ENCODE measurements at places on chromosomes 7 and 10. TPM values are rescaled to one million over a fixed set of nuclear protein-coding genes. Genes with fewer than 3 reads are reported as not detected.

Gene H2BK1
- not detected for total RNA-seq

DNA sequence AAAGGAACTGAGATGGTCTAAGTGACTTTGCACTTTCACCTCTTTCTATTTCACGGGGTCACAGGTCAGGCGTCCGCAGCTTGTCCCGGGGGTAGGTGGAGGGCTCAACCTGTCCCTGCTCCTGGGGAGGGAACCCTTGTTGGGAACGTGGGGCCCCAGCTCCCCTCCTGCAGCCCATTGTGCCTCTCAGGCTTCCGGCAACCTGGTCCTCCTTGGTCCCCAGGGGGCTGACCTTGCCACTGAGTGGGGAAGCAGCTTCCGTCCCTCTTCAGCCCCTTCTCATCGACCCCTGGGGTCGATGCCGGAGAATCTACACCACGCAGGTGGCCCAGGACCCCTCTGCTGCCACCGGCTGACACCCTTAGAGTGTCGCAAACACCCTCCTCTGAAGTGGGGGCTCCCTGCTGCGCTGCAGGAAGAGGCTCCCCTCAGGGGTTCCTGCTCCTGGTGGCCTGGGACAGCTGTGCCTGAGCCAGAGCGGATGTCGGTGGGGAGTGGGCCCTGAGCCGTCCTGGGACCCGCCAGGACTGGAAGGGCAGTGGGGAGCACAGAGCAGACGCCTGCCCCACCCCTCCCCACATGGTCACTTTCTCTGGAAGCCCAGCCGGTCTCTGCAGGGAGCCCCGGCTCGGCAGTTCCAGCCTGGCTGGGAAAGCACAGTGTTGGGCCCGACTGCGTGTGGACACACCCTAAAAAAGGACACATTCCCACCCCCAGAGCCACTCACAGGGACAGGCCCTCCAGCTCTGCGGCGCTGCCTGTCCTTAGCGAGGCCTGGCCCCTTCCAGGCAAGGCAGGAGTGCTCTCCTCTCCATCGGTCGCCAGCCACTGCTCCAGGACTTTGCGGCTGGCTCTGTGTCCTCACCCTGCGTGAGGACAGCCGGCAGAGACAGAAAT is 357.5 kb upstream of the SHH start:
- no peak overlapping the region for H3K27ac ChIP-seq
- no peaks in the 10 kb centered on the region for H3K27me3 ChIP-seq
- H3K4me3 ChIP-seq: no peak overlapping the region
- DNase-seq: no peak
- H3K36me3 ChIP-seq: no peaks in the 10 kb centered on the region
- H3K4me1 ChIP-seq: no peaks in the 10 kb centered on the region

DNA sequence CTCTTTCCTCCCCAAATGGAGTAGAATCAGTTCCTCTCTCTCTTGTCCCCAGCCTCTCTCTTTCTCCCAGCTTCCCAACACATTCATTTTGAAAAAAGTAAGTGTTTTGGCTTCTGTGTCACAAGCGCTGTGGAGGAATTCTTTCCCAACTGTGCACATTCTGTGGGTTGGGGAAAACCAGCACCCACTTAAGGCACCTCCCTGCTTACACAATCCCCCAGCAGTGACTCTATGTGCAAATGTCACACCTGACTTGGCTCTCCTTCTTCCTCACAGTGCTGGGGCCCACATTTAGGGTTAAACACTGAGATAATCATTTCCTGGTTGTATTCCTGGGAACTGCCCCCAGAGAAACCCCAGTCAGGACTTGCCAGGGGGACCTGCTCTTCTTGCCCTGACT is 358.1 kb upstream of the ZNF32 start:
- no peaks in the 10 kb centered on the region for H3K27me3 ChIP-seq
- no peak overlapping the region for H3K4me3 ChIP-seq
- H3K36me3 ChIP-seq: no peaks in the 10 kb centered on the region
- no peaks in the 10 kb centered on the region for H3K4me1 ChIP-seq
- DNase-seq: no peak

DNA sequence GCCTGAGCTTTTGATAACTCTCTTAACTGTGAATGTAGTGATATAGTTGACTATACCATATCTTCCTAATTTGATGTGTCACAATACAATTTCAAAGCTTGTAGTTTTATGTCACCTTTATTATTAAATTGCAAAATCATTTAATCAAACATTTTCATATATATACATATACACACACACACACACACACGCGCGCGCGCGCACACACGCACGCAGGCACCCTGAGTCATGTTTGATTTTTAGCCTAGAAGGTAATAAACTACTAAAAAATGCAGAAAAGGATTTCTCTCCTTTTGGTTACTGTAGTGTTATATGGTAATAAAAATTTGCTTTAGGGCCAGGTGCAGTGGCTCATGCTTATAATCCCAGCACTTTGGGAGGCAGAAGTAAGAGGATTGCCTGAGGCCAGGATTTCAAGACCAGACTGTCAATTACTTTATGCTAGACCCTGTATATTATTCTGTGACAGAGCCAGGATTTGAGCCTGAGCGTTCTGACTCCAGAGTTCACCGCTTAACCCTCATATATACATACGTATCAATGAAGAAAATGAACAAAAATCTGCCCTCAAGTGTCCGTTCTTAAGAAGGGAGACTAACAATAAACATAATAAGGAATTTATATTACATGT is 89.6 kb downstream of the PODXL start:
- H3K4me1 ChIP-seq: no peaks in the 10 kb centered on the region
- no peaks in the 10 kb centered on the region for H3K36me3 ChIP-seq
- no peak overlapping the region for H3K27ac ChIP-seq

Measured in prostate gland (tissue), 2 donors.